ENCODE measurements at places on chromosomes 5 and 9.

- DNase-seq: no peak
Measured at GRCh38 chr9:133134388-133135145, 13.5 kb upstream of the RALGDS start.

GRCh38 chr9:99966716-99967115, 60.3 kb downstream of the STX17 start:
- DNase-seq: no peak

- DNase-seq: no peak
Measured at GRCh38 chr9:81566074-81566698, 123.2 kb downstream of the TLE1 start.

- no peak for DNase-seq
Measured at GRCh38 chr5:58718269-58718978, 135.5 kb downstream of the RAB3C start.

DNA sequence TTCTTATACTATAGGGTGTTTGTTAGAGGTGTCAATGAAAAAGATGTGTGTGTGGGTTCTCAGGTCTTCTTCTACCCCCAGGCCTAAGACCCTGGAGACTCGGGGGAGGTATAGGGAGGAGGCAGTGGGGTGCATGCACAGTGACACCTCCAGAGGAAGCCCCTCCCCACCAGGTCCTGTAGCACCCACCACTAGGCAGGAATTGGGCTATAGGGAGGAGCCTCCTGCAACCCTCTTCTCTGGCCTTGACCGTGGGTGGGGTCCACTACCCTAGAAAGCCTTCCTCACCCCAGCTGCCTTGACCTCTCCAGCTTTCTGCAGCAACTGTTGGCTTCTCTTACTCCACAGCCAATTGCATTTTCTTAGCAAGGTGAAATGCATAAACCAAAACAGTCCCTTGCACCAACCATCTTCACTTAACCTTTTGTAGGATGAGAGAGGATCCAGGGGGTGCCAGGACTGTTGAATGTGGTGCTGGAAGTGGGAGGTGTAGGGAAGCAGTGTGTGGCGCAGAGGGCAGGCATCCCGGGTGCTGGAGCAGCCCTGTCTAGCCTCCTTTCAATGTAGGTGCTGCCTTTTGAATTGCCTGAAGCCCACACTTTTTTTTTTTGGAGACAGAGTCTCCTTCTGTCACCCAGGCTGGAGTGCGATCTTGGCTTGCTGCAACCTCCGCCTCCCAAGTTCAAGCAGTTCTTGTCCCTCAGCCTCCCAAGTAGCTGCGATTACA, 128.5 kb downstream of the RGS3 start:
- no peak for DNase-seq

GRCh38 chr5:140356853-140357725, 2.9 kb upstream of the SLC4A9 start:
- no peak for DNase-seq

DNA sequence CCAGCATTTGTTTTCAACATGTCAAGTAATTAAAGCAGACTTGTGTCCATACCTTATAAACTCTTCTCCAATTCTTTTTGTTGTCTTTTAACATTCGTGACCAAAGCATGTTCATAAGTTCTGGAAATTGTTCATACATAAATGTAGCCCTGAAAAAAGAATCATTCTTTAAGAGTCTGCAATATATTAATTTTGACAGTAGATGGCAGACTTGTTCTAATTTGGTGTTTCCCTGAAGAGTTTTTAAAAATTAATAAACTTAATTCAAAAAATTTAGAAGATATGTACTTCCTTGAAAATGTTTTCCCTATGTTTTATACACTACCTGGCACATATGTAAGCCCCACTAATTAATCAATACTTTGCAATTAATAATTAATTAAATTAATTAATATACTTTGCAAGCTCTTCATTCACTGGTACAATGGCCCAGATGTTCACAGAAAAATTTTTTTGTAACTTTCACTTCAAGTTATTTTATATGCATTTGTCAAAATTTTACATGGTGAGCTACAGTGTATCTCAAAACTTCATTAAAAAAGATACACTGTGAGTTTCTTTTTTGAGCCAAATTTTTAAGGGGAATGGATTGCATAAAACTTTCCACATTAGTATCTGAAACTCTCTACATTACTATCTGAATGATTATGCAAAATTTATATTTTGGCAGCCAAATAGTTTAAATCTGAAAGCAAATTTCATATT, 42.1 kb downstream of the CLINT1 start:
- DNase-seq: no peak

DNA sequence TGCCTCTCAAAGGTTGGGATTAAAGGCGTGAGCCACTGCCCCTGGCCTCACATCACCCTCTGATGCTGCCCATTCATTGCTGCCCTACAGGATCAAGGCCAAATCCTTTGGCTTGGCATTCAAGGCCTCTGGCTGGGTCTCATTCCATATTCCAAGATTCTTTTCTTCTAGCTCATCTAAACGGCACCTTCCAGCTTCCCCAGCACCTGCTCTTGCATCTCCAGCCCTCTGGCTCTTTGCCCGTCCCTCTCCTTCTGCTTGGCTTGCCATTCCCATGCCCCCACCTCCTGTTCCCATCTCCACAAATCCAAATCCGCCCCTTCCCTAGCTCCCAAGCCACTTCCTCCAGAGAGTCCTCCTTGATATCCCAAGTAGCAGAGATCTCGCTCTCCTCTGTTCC, 33.1 kb downstream of the CORO2A start:
- DNase-seq: no peak

- DNase-seq: peak; percentile 14
Measured at GRCh38 chr5:10856683-10857337, 95.8 kb upstream of the DAP start.

GRCh38 chr5:157387683-157388093, 72.3 kb upstream of the NIPAL4 start:
- no peak for DNase-seq

DNA sequence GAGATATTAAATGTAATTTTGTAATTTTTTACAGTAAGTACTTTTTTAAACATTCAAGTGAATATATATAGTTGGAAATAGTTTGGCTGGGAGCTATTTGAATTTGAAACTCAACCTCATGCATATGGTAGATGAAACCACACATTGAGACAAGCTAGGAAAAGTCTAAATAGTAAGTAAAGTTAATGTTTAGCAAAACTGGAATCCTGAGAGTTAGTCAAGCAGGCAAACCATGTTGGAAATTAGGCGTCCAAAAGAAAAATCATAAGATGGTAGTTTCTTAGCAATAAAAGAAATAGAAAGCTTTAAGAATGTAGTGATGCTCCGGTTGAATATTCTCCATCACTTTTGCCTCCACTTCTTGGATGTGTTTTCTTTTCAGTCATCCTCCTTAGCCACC, 657.1 kb upstream of the CDH10 start:
- DNase-seq: no peak

- DNase-seq: no peak
Measured at GRCh38 chr9:132216861-132217619, 55.2 kb downstream of the NTNG2 start.

DNA sequence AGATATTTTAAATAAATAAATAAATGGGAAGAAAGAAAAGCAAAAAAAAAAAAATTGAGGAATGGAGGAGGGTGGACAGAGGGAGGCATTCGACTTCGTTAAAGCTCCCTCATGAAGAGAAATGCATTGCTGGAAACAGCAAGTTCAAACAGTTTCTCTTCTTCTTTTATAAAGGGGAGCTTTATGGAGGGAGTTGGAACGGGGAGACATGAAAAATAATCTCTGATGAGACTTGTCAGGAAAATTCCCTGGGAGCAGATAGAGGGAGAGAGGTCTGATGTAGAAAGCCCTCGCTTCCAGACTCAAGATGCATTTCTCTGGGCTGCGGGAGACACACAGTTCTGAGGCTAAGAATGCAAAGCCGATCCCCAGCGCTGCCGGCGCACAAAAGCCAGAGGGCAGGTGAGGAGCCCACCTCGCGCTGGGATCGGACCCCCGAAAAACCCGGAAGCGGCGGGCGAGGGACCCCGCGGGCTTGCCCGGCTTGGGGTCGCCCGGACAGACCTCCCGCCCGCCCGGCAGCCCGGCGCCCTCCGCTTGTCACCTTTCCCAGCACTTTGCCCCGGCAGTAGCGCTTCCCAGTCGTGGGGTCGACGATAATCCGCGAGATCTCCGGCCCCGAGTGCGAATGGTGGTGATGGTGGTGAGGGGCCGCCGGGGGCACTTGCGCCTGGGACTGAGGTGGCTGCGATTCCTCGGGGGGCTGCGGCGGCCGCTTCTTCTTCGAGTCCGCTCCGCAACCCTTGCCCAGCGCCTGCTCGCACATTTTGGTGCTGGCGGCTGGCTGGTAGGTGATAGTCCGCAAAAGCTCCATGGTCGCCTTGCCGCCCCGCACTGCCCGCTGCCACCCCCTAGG, 512 bp downstream of the PLK2 start:
- no peak for DNase-seq

- no peak for DNase-seq
Measured at GRCh38 chr5:54722846-54723433, 205.4 kb downstream of the SNX18 start.

DNA sequence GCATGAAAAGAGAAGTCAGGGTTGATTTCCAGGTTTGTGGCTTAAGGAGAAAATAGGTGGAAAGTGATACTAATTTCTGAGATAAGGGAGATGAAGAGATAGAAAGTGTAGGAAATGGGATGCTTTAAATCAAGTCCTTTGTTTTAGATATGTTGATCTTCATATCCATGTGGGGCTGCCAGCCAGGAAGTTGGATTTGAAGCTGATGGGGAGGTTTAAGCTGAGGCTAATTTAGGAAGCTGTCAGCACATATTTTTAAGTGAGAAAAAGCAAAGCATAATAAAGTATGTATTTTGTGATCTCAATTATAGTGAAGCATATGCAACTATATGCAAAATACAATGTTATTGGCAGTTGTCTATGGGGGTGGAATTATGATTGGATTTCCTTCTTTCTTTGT, 428.4 kb downstream of the CSNK1G3 start:
- no peak for DNase-seq

DNA sequence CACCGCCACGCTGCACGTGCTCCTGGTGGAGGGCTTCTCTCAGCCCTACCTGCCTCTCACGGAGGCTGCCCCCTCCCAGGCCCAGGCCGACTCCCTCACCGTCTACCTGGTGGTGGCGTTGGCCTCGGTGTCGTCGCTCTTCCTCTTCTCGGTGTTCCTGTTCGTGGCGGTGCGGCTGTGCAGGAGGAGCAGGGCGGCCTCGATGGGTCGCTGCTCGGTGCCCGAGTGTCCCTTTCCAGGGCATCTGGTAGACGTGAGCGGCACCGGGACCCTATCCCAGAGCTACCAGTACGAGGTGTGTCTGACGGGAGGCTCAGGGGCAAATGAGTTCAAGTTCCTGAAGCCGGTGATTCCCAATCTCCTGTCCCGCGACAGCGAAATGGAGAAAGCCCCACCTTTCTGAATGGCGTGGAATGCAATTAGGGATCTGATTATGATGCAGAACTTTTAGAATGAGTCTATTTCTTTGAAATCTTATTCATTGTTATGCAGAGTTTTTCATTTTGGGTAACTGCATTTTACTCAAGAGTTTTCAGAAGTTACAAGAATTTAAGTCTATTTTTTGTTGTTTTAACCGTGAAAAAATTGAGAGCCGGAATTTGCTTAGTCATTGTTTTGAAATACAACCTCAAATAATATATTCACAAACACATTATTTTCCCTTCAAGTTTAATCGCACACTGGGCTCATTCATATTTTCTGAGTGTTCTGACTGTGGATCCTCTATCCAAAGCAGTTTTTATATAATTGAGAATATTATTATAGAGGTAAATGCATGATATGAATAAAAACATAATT, 8.5 kb upstream of the PCDHB15 start:
- DNase-seq: no peak

DNA sequence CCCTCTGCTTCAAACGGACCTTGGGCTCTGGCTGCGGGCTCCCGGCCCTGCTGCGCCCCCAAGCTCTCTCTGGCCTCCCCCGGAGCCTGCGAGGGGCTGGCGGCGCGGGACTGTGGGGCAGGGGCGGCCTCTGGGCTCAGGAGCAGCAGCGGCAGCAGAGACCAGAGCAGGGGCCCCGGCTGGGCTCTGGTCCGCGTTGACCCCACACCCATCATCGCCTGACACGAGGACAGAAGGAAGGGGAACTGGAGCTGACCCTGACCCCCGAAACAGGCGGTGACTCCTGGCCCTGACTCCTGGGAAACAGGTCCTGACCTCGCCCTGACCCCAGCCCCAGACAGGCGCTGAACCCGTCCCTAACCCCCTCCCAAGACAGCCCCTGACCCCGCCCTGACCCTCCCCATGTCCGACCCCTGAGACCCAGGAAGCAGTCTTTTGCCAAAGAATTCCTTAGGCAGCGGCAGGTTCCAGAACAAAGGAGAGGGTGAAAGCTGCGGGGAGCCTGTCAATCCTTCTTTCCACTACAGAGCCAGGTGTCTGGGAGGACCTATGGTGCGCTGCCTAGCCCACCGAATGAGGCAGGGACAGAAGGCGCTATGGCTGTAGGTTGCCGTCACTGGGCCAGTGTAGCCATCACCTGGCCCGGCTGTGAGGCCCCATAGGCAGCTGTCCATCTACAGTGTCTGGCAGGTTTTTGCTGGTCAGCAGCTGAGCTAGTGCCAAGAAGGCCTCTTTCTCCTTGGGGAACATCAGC, 74.7 kb upstream of the SPTLC1 start:
- no peak for DNase-seq

DNA sequence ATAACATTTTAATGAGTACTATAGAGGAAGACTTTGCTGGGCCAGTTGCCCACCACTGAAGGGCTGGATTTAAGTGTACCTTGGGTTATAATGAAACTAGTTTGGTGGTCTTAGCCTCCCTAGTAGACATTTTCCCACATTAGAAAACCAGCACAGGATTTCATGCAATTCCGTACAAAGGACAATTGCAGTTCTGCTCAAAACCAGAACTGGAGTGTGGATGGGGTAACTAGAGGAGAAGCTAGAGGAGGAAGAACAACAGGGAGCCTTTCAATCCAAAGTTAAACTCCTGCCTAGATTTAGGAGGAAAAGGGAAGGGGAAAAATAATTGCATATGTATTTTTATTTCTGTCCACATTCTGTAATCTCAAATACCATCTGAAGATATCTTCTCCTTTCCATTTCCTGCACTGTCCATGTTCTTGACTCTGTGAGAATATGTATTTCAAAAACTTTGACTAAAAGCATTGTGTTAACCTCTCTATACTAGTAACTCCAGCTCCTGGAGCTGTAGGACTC, 97.5 kb upstream of the SSBP2 start:
- DNase-seq: no peak

- DNase-seq: no peak
Measured at GRCh38 chr5:181028032-181028819, 11.8 kb upstream of the BTNL9 start.
